ENCODE measurements at places on chromosomes 6 and 20. TPM values are rescaled to one million over a fixed set of nuclear protein-coding genes. Genes with fewer than 3 reads are reported as not detected.

Gene WFDC6
- total RNA-seq = not detected

Gene GLP1R
- not detected for total RNA-seq

Gene NTSR1
- total RNA-seq = 0.05 TPM

Gene TMEM200A
- total RNA-seq = 0.05 TPM

All from A549 treated with AZD2906 at 1 μM for 4 hours (cell line).